ENCODE measurements at places on chromosomes 16 and 17.

GRCh38 chr17:49610883-49611584 is 35.4 kb downstream of the NXPH3 start:
- DNase-seq: no peak

DNA sequence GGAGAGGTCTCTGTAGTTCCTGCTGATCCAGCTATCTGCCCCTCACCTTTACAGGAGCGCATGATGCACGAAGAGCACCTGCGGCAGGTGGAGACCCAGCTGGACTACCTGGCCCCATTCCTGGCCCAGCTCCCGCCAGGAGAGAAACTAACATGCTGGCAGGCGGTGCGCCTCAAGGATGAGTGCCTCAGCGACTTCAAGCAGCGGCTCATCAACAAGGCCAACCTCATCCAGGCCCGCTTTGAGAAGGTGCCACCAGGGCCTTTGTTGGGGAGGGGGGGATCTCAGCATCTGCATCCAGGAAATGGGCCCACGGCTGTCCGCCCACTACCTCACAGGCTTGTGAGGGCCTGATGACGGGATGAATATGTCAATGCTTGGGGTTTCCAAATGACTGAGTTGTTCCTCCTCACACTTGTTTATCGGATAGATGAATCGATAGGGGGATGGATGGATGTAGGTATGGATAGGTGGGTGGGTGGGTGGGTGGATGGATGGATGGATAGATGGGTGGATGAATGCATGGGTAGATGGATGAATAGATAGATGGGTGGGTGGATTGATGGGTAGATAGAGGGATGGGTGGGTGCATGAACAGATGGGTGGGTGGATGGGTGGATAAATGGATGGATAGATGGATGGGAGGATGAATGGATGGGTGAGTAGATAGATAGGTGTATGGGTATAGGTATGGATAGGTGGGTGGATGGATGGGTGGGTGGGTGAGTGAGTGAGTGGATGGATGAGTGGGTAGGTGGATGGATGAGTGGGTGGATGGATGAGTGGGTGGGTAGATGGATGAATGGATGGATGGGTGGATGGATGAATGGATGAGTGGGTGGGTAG is 7.0 kb upstream of the KATNB1 start:
- DNase-seq: no peak

DNA sequence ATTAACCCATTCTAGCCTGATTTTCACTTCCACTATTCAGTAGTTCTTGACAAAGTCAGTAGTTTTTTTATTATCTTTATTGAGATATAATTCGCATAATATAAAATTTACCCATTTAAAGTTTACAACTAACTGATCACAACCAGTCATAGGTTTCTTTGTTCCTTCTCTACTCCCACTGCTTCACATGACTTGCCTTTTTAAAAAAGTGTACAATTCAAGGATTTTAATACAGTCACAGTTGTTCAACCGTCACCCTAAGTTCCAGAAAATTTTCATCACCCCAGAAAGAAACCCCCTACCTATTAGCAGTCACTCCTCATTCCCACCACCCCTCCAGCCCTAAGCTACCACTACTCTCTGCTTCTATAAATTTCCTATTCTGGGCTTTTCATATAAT is 162.5 kb downstream of the TRIM37 start:
- DNase-seq: no peak

GRCh38 chr17:19391432-19391831 is 4.4 kb upstream of the MFAP4 start:
- DNase-seq: no peak

GRCh38 chr17:50550661-50551432 is 3.9 kb downstream of the SPATA20 start:
- DNase-seq: no peak

DNA sequence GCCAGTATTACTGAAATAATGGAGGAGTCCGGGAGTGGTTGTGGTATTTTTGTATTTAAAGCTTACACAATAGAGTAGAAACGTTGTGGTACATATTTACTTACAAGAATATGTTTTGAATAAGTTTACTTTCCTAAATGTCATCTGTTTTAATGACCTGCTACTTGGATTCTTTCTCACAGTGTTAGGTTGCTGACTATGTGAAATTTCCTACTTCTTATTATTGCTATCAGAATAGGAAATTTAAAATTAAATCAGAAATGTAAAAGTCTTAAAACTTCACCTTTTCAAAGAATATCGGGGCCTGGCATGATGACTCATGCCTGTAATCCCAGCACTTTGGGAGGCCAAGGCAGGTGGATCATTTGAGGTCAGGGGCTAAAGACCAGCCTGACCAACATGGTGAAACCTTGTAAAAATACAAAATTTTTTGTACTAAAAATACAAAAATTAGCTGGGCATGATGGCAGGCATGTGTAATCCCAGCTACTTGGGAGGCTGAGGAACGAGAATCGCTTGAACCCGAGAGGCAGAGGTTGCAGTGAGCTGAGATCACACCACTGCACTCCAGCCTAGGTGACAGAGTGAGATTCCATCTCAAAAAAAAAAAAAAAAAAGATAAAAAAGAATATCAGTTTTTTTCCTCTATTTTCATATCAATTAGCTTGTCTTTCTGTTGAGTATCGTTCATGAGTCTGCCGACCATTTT is 77.8 kb downstream of the VMP1 start:
- no peak for DNase-seq

DNA sequence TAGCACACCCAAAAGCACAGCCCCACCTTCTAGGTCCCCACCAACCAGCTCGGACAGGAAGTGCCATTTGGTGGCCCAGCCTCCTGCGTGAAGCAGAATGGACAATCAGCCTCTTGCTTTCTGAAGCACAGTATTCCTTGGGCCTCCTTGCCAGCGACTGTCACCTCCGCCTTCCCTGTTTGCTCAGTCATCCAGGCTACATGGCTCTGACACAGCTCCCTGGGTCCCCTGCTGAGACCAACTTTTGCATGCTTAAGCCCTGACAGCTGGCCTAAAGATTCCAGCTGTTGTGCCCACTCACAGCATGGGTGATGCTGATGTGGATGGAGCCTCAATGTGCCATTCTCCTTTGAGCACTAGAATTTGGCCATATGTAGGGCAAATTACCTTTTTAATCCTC is 4.5 kb upstream of the CACNG5 start:
- DNase-seq: no peak

DNA sequence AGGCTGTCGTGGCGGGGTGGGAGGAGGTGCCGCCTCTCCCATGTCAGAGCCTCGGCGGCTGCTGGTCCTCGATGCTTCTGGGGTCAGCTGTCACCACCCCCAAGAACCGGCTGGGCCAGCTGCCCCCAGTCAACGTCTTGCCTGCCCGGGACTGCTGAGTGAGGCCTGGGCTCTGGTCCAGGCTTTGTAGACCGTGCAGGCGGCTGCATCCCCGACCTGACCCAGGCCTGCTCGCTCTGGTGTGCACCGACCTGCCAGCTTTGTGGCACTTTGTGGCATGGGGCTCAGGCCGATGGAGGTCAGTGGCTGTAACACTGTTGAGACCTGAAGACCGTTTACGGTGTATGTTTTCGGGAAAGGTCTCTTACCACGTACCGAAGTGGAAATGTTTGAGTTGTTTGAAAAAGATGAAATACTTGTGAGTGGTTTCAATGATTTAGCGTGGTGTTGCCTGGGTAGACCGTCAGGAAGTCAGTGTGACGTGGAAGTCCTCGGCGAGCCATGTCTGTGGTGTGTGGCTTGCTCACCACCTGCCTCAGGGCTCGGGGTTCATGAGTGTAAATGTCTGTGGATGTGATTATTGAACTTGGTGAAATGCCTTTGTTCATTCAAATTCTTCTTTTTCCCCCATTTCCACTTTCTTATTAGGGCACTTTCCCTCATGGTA is 53.2 kb upstream of the ZNF750 start:
- DNase-seq: peak; percentile 81
